ENCODE measurements at places on chromosomes 4 and X. TPM values are rescaled to one million over a fixed set of nuclear protein-coding genes. Genes with fewer than 3 reads are reported as not detected.

DNA sequence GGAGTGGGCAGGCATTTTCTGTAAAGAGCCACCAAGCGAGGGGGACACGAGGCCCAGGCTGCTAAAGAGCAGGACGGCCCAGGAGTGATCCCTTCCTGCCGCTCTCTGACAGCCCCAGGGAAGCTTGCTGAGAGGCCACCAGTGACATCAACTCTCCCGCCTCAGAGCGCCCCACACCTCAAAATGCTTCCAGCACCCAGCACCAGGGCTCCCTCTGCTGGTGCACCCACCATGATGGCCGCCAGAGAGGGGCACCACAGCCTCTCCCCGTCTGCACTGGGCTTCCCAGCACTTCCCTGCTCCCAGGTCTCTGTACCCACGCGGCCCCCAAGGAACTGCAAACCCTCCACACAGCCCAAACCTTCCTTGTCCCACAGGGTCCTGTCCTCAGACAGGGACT lies 40.4 kb downstream of the GAK start:
- DNase-seq, result peak; percentile 70

GRCh38 chr4:108139089-108139488 lies 29.6 kb downstream of the LEF1 start:
- no peak for DNase-seq

DNA sequence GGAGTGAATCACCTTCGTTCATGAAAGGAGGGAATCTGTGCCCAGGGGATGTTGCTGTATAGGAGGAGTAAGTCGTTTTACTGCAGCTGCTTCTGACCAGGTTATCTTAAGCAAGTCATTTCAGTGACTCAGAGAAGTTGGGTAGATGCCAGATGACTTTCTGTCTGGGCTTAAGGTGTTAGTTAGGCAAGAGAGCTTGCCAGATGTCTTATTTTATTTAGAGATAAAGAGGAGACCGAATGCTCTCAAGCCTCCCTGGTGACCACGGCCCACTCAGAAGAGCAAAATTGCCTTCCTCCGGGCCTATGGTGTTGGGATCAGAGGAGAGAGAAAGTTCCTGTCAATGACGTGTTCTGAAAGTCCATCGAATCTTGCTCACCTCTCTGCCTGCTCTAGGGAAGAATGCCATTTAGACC lies 16.3 kb upstream of the ZNF827 start:
- no peak for DNase-seq

- no peak for DNase-seq
These were observed 105.4 kb downstream of the GPC3 start for GRCh38 chrX:133880032-133880443.

- no peak for DNase-seq
These were observed 1300.5 kb downstream of the ARAP2 start for GRCh38 chr4:34943741-34944386.

DNA sequence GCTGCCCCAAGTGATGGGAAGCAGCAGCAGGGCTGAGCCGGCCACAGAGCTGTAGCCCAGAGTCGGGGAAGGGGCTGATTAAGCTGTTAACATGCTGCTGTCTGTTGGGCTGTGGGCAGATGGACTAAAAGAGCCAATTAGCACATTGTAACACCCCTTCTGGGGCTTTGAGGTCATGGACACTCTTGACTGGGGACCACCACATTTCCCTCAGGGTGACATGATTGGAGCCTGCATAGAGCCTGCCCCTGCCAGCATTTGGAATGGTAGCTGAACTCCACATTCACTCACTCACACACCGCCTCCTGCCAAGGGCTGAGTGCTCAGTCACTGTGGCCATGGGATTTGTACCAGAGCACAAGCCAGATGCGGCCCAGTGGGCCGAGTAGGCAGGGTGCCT lies 646.9 kb downstream of the FAT4 start:
- DNase-seq, result no peak

DNA sequence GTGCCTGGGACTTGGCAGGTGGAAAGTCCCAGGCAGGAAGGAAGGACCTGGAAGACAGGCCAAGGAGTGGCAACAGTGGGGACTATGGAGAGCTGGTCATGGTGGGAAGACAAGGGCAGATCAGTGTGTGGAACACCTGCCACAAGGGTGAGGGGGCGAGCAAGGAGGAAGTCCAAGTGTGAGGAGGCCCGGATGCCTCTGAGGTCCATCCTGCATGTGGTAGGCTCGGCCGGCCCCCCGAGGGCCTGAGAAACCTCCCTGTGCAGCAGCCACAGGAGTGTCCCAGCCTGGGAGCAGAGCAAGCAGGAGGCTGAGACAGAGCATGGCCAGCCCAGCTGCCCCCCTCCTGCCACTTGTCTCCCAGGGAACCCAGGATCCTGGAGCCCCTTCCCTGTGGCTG lies 40.5 kb upstream of the PSAPL1 start:
- no peak for DNase-seq

DNA sequence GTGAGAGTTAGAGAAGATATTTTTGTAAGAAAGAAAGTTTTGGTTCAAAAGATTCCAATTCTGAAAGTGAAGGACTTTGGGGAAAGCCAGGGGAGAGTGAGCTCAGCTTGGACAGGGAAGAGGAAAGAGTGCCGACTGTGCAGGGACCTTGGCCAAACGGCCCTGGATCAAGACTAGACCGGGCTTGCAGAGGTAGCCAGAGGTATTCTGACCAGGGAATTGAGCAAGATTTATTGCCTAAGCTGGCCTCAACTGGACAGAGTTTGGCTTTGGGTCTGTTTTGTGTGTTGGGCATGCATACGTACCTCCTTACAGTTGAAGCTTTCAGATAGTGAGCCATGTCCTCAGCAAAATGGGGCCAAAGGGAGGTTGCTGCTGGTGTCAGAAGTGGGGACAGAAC lies 11.6 kb downstream of the PLAC1 start:
- DNase-seq, result no peak

- DNase-seq, result no peak
These were observed 32.1 kb downstream of the TMEM131L start for GRCh38 chr4:153497988-153498967.

DNA sequence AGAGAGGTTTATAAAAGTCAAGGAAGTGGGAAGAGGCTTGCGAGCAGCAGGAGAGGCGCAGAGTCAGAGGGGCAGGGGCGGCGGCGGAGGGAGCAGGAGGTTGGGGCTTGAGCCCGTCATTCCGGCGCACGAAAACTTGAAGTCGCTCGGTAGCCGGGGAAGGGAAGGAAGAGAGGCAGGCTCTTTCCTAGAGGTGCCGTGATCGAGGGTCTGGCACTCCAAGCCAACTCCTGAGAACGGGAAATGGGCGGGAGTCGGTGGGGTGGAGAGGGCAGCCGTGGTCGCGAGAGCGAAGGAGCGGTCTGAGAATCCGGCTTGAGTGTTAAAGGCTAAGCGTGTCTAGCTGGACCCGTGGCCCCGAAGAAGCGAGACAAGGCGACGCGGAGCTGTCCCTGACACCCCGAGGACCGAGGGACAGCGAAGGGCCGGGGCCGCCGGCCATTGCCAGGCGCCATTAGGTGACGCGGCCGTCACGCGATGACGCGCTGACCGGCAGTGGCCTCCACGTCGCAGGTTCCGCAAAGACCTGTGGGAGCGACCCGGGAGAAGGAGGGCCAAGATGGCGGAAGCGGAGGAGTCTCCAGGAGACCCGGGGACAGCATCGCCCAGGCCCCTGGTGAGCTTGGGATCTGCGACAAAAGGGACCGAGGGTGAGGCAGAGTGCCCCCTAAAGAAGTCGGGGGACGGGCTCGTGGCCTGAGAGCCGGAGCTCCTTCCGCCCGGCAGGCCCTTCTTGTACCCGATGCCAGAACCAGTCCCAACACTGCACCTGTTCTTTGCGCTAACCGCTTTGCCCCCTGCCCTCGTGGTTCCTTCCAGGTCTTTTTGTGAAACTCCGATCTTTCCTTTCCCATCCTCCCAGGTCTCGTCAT lies at the start of gene YIPF6:
TSS of gene YIPF6 (plus strand) at position 544 of the 872 bp plus-strand sequence. CDS start at position 560, 16 bp downstream.
- peak; percentile 69 for DNase-seq

GRCh38 chr4:115657991-115658650 lies 544.7 kb upstream of the NDST4 start:
- DNase-seq, result no peak

Gene SPANXN3
- not detected for total RNA-seq

Gene RIPPLY1
- not detected for total RNA-seq

Gene MAMLD1
- total RNA-seq, result 0.53 TPM

Gene HTR2C
- 1.3 TPM for total RNA-seq

Gene TRIM61
- total RNA-seq, result 0.68 TPM

Gene RHOXF1
- not detected for total RNA-seq

Gene MAGEA4
- total RNA-seq, result 0.68 TPM

Gene OPRPN
- total RNA-seq, result not detected

Gene SSX3
- total RNA-seq, result not detected

Gene EFHC2
- 0.68 TPM for total RNA-seq

Gene PNMA3
- total RNA-seq, result 9.4 TPM

Measured in H9 (cell line).